Cardiac atrium fibroblast (primary cell): ENCODE measurements at places on chromosomes 12 and 14. TPM values are rescaled to one million over a fixed set of nuclear protein-coding genes. Genes with fewer than 3 reads are reported as not detected.

The PRR4 gene
- total RNA-seq: not detected in 2 replicates

The C3AR1 gene
- total RNA-seq: not detected in 2 replicates

The PLEK2 gene
- total RNA-seq: 1.8 and 3.9 TPM in 2 replicates

The C12orf54 gene
- total RNA-seq: not detected in 2 replicates

The CCDC177 gene
- 0.16 and 0.54 TPM in 2 replicates for total RNA-seq

The RNASE9 gene
- not detected in 2 replicates for total RNA-seq

The COX8C gene
- total RNA-seq: not detected in 2 replicates

The IL22 gene
- not detected in 2 replicates for total RNA-seq

The MYO1H gene
- not detected in 2 replicates for total RNA-seq

The FGF6 gene
- not detected in 2 replicates for total RNA-seq

The PIWIL1 gene
- total RNA-seq: not detected in 2 replicates

The ULK1 gene
- 4.4 and 9.2 TPM in 2 replicates for total RNA-seq

The ABCD2 gene
- total RNA-seq: not detected in 2 replicates

The HPD gene
- total RNA-seq: 11.4 and 17.8 TPM in 2 replicates
